Hematopoietic multipotent progenitor cell (in vitro differentiated cells): ENCODE measurements at places on chromosomes 3 and 15.
A peak's percentile ranks its signal among the peaks of the same experiment; 100 is the strongest.

GRCh38 chr15:42182328-42182886 is 25.7 kb downstream of the VPS39 start:
- no peak for DNase-seq

DNA sequence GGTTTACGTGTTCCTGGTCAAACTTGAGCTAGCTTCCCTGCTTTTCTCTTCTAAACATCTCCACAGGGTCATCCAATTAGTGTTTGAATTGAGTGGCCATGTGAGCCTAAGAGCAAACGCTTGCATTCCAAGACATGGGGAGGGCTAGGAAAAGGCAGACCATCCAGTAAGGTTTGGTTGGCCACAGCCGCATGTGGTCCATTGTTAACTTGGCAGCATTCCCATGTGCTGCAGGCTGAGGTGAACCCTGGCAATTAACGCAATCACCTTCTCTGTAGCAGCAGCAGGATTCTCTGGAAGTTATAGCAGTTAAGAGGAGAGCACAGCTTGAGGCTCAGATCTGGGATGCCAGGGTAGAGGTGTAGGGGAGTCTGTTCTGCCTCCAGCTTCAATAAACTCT is 502.2 kb upstream of the LMCD1 start:
- DNase-seq = no peak

- DNase-seq = no peak
Observed at GRCh38 chr3:99952306-99952705, 134.6 kb downstream of the CMSS1 start.

GRCh38 chr15:43293432-43293831 is 26.7 kb upstream of the TGM5 start:
- DNase-seq = peak; percentile 50

DNA sequence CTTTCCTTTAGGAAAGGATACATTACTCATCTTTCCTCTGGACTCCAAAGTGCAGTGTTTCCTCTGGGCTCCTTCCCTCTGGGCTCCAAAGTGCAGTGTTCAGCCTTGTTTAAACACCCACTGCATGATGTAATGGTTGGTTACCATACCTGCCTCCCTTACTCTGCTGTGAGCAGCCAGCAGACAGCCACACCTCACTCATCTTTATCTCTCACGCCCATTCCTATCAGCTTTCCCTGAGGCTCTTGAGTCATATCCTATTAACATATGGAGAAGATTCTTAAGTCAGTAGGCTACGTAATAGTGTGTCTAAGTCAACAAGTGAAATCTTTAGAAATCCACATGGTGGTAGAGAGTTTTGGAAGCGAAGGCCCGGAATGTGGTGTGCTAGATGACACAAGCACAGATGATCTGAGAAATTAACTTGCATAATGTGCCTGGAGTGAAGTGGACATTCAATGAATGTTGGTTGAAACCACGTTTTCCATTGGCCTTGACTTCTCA is 97.2 kb upstream of the CTNNB1 start:
- DNase-seq = no peak

- peak; percentile 18 for DNase-seq
Observed at GRCh38 chr15:67501177-67501835, 19.6 kb upstream of the C15orf61 start.

DNA sequence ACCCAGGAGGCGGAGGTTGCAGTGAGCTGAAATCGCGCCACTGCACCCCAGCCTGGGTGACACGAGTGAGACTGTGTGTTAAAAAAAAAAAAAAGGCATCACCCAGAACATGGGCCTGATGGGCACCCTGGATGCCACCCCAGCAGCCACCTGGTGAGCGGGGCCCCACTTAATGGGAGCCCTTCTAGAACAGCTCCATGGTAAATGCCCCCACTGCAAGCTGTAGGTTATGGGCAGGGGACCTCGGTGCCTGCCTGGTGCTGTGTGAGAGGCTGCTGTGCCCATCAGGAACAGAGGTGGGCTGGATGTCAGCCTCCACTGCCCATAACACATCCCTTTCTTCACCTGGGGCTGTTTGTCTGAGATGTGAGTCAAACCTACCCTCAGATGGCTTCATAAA is 156.2 kb upstream of the MEF2A start:
- no peak for DNase-seq

DNA sequence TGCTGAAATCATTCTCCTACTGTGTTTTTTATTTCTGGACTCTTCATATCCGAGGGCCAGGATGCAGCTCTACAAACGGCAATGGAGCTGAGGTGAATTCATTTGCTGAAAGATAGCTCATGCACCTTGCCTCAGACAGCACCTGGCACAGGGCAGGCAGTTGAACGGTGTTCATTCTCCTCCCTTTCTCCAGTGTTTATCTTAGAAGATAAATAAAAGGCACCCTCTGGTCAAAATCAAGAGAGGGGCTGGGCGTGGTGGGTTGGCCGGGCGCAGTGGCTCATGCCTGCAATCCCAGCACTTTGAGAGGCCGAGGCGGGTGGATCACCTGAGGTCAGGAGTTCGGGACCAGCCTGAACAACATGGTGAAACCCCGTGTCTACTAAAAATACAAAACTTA is 79.3 kb upstream of the LMOD3 start:
- no peak for DNase-seq

- DNase-seq = no peak
Observed at GRCh38 chr3:124234852-124235252, 242.9 kb upstream of the ROPN1 start.
